ENCODE measurements at places on chromosomes 11 and 22.

- DNase-seq = no peak
Measured at GRCh38 chr11:68938816-68939582, 35.3 kb downstream of the IGHMBP2 start.

DNA sequence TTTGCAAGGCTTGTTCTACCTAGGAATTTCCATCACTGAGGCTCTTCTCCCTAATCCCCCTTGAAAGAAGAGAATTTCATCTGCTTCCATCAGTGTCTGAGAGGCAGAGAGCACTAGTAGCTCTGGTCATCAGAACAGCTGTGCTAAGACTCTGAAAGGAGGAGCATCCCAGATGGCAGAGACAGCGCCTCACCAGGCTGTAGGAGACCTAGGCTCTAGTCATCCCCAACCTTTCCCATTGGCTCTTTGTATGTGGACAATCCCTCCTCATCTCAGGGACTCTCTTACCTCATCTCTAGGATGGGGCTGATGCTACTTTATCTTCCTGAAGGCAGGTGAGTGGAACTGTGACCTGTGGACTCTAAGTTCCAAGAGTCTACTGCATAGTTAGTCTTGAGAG lies 8.8 kb upstream of the OR9I1 start:
- DNase-seq = no peak

- DNase-seq = no peak
Measured at GRCh38 chr11:12007230-12007593, 1.2 kb downstream of the DKK3 start.

- no peak for DNase-seq
Measured at GRCh38 chr22:31537019-31537535, 40.7 kb downstream of the SFI1 start.

DNA sequence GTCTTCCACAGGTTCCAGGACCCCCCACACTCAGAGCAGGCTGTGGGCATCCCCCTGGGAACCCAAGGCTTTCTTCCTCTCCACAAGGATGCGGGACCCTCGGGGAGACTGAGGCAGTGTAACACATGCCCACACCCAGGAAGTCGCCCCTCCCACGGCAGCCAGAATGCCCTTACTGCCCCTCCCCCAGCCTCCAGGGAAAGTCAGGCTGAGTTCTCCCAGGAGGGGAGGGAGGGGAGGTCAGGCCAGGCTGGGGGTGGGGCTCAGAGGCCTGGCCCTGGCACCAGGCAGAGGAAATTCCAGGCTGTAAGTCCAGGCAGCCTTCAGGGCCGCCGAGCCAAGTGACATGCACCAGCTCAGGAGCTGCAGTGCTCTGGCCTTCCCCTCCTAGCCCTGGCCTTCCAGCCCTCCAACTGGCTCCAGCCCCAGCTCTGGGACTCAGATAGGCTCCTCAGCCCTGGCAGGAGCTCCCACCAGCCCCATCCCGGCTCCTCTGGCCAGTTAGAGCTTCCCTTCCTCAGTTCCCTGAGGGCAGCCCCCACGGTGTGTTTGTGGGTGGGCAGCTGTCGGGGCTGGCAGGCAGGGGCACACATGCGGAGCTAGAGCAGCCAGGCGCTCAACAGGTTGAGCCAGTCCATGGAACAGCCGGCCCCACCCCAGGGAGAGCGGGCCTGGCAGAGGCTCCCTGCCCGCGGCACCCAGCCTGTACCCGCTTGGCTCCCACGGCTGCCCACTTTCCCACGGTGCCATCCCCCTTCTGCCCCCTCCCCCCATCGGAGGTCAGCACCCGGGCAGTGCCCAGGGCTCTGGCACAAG lies 3.6 kb downstream of the BCL9L start:
- DNase-seq = no peak

- DNase-seq = no peak
Measured at GRCh38 chr11:119378851-119379465, 2.5 kb downstream of the USP2 start.

- no peak for DNase-seq
Measured at GRCh38 chr11:46597609-46598219, 3.9 kb upstream of the AMBRA1 start.

DNA sequence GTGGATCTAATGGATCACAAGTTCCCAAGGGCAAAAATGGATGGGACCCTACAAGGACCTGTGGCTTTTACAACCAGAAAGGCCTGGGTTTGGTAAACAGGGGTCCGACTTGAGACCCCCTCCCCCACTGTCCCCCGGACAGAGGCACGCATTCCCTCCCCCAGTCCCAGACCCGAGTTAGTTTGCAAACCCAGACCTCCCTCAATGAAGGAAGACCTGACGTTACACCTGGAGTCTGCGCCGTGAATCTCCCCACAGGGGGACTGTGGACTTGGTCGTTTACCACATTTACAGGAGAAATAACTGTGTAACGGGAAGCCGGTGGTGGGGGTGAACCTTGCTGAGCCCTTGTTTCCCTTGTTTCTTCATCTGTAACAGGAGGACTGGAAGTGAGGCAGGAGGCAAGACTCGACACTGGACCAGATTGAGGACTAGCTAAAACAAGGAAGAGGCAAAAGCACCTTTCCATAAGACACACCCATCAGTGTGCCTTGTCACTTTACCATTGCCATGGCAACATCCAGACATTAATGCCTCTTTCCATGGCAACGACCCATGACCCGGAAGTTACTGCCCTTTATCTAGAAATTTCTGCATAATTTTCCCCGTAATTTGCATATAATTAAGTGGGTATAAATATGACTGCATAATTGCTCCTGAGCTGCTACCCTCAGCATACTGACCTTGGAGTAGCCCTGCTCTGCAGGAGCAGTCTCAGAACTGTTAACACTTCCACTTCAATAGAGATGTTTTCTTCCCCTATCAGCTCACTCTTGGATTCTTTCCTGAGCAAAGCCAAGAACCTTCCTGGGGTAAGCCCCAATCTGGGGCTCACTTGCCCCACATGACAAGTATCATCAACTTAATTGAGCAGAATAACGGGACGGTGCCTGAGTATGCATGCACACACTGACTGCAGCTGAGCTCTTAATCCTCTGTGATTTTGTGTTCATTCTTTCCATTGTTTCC lies 25.4 kb downstream of the PDGFB start:
- DNase-seq = no peak

GRCh38 chr11:121489823-121490222 lies 37.1 kb upstream of the SORL1-AS1 start:
- DNase-seq = no peak
